Stimulated activated CD8-positive, alpha-beta memory T cell treated with anti-CD3 and anti-CD28 coated beads, Interleukin-15, amount 100 ng/mL, for 24 hours (primary cell): ENCODE measurements at places on chromosomes 2 and 18.

DNA sequence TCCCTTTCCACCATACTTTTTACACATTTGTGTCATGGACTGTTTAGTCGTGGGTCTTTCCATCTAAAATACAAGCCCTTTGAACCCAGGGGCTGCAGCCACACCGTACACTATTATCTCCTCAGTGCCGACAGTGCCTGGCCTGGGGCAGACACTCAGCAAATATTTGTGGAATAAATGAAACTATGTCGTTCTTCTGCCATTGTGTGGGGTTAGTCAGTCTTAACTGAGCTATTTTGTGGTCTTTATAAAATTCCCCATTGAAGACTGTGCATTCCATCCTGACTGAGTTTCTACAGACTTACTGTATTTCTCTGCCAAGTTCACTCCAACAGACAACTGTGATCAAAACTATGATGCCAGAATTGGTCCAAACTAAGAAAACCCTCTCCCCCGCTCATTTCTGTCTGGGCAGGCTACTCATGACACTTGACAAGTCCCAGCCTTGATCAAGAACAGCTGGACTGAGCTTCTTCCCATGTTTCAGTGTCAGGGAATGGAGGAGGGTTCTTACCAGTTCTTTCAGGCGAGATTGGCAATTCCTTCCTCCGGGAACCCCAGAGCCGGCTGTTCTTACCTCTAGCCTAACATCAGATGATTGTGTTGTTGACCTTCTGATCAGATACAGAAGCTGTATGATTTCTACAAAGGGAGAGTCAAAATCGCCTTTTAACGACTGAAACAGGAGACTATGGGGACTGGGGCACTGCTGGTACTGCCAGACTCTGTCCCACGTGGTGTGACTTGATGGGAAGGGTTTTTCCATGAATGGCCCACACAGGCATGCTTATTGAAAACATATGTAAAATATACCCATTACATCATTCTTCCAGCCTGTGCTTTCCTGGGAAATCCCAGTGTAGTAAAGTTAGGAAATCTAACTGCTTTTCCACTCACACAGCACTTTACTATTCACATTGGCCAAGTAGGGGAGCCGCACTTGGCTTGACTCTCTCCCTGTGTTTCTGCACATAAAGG lies 77.4 kb upstream of the NPAS2 start:
- DNase-seq = no peak

DNA sequence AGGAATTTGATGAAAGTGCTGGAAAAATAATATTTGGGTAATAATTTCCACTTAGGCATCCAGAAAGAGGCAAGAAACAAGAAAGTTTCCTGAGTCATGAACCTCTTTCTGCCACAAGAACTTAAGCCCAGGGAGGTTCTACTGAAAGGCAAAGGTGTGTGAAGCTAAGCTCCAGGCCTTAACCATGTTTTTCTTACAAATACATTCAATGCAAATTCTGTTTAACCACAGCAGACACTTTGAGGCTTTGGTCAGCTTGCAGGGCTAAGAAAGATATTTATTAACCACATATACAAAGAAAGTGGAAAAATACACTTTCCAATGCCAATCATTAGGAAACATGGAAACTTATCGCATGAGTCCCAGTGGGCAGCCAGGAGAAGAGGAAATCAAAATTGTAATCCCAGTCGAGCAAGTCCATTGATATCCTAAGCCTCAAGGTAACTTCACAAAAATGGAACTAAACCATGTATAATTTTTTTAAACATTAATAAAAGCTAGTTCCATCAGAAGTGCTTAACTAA lies 68.3 kb downstream of the PIEZO2 start:
- DNase-seq = no peak

- DNase-seq = no peak
These were observed 22.2 kb downstream of the PDK1 start for GRCh38 chr2:172578054-172578453.

DNA sequence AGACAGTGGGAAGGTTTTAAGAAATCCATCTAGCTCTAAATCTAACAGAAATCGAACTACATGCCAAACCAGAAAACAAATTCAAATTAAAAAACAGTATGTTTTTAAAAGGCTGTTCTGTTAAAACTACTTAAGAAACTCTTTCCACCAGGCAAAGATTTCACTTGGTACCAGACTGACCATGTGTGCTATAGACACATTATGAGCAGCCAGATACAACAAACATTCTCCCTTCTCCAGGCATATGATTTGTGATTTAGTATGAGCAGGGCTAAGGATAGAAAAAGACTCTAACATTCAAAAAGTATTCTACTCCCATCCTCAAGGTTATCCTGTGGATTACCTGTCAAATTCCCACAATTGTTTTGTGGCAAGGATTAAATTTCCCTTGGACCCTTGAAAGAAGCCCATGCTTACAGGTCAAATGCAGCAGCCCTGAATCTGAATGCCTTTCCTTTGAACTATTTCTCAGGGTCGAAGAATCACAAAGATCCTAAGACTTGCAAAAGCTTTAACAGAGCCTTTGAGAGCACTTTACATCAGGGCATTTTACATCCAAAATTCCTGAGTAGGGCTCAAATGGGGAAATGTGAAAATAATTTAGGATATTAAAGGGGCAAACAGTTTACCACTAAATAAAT lies 42.5 kb upstream of the TTC32 start:
- no peak for DNase-seq

DNA sequence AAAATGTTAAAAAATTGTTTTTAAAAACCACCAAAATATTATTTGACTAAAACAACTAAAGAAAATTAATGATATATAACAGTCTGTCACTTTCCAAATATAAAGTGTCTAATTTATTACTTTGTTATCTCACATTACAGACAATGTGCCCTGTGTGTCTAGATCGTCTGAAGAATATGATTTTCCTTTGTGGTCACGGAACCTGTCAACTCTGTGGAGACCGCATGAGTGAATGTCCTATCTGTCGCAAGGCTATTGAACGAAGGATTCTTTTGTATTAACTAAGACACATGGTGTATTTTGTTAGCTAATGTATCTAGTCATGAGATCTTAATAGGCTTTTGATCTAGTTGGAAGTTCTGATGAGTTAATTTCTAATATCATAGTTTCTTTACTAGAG lies 123.8 kb downstream of the MIB1 start:
- no peak for DNase-seq

GRCh38 chr18:50441501-50441900 lies 66.7 kb downstream of the SKA1 start:
- no peak for DNase-seq

DNA sequence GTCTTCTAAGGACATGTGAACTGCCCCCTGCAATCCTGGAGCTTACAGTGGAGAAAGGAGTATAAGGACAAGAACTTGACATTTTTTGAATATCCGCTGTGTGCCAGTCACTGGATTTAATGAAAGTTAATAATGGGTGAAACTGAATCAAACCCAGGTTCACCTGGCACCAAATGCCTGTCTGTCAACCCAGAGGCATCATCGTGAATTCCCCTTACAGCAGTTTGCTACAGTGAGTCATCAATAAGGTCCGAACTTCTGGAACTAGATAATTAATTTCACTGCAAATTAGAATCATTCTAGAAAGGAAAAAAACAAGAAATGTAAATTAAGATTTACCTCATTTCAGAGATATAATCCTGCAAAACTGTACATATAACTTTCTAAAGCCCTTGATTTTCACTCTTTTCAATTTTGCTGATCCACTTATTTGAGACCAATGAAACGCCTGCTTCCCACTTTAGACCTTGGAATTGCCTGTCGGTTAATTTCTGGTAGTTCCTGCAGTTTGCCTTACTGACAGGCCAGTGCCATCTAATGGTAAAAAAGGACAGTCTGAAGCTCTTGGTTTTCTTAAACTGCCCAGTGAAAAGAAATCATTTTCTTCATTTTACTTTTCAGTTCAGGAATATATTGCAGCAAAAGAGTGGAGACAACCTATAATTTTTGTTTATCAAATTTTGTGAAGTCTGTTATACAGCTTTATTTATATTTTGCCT lies 8.2 kb downstream of the DSG2 start:
- no peak for DNase-seq

DNA sequence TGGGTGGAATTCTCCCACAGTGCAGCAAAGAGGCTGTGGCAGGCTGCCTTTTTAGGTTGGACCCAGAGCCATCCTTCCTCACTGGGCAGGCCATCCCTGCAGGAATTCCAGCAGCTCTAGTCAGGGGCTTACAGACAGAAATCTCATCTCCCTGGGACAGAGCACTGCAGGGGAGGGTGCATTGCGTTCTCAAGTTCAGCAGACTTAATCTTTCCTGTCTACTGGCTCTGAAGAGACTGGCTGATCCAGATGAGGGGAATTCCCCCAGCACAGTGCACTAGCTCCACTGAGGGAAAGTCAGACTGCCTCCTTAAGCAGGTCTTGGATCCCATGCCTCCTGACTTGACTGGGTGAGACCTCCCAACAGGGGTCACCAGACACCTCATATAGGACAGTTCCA lies 899.7 kb upstream of the VRK2 start:
- DNase-seq = no peak

DNA sequence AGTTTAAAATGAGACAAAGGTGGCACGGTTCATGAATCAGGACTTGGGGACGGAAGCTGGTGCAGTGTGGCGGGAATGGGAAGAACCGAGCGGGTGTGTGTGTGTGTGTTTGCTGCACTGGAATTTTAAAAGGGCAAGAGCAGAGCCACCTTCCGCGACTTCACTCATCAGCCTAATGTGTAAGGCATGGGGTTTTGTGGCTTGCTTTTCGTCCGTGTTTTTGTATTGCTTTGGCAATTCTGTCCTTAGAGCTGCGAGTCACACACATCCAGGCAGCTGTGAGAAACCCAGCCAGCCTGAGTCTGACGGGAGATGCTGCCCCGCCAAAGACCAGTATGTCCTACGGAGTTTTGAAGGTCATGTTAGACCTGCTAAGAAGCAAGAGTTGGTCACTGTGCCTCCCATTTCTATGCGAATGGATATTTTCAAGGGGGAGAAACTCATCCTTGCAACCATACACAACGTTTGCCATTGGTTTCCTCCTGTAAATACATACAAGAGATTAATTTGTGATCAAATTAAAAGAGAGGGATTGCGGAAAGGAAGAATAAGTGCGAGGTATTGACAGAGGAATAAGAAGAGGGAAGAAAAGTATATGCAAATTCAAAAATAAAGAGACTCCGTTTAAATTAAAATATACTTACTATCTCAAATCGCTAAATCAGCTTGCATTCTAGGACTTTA lies 665 bp upstream of the CACNB4 start:
- DNase-seq = no peak

DNA sequence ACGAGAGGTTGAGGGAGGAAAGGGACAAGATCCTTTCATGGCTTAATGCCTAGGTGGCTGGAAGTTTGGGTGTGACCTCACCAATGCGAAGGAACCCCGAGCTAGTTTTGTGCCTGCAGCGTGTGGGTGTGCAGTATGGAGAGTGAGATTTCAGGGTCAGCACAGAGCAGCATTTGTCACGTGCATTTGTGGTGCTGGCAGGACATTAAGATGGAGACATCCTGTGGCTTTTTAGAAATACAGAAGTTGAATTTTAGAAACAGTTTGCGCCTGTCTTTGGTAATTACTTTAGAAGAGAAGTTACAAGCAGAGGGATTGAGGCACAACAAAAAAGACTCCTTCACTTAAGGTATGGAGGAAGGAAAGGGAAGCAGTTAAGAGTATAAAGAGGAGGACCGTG lies 258.2 kb upstream of the THUMPD2 start:
- DNase-seq = no peak

DNA sequence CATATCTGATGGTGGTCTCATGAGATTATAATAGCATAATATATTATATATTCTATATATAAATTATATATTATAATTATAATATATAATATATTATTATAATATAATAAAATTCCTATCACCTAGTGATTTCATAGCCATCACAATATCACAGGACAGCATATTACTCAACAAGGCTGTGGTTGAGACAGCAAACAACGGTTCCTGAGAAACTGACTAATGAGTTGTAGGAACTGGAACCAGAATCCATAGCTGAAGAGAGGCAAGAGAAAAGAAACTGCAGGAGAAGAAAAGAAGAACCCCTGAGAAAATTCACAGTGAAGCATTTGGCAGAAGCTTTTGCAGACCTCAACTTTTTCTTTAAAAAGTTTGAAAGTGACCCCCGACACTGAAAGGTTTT lies 84.0 kb downstream of the BCL2L11 start:
- DNase-seq = no peak

DNA sequence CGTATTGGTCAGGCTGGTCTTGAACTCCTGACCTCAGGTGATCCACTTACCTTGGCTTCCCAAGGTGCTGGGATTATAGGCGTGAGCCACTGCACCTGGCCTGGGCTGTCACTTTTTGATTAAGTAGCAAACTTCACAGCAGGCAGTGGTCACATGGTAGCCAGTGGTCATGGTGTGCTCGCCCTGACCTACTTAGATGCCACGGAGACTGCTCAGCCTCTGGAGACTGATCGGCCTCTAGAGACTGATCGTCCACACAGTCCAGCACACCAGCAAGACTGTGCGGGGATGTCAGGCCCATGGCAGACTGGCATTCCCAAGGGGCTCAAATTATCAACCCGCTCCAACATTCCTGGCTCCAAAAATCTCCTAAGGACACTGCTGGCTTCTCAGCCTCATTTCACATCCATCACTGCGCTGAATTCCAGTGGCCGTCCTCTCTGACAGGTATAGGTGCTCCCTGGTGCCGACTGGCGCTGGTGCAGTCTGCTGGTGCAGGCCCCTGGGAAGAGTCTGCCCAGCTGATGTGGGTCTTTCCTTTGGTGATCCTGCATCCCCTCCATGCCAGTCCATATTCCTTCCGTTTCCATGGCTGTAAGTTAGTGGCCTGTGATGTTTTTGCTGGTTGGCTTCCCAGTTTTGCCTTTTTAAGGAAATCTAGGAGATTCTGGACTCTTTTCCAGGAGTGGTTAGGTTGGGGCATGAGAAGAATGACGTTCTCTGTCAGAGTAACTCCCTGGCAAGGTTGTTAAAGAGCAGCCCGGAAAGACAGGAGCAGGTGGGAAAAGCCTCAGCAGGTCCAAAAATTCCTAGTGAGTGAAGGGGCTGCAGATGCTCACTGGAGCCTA lies 374.5 kb upstream of the HS6ST1 start:
- no peak for DNase-seq
